ENCODE measurements at places on chromosomes 12 and 14. TPM values are rescaled to one million over a fixed set of nuclear protein-coding genes. Genes with fewer than 3 reads are reported as not detected.

DNA sequence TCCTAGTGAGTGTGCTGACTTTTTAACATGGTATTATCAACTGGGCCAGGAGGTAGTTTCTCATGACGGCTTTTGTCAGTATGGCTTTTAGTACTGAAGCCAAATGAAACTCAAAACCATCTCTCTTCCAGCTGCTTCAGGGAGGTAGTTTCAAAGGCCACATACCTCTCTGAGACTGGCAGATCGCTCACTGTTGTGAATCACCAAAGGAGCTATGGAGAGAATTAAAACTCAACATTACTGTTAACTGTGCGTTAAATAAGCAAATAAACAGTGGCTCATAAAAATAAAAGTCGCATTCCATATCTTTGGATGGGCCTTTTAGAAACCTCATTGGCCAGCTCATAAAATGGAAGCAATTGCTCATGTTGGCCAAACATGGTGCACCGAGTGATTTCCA, 141.1 kb downstream of the HMGA2 start:
- peaks cover 55% of the 10 kb centered on the region for H3K36me3 ChIP-seq
- peak; percentile 67 for DNase-seq
- no peak overlapping the region for H3K4me3 ChIP-seq
- H3K4me1 ChIP-seq, result peaks cover 38% of the 10 kb centered on the region

DNA sequence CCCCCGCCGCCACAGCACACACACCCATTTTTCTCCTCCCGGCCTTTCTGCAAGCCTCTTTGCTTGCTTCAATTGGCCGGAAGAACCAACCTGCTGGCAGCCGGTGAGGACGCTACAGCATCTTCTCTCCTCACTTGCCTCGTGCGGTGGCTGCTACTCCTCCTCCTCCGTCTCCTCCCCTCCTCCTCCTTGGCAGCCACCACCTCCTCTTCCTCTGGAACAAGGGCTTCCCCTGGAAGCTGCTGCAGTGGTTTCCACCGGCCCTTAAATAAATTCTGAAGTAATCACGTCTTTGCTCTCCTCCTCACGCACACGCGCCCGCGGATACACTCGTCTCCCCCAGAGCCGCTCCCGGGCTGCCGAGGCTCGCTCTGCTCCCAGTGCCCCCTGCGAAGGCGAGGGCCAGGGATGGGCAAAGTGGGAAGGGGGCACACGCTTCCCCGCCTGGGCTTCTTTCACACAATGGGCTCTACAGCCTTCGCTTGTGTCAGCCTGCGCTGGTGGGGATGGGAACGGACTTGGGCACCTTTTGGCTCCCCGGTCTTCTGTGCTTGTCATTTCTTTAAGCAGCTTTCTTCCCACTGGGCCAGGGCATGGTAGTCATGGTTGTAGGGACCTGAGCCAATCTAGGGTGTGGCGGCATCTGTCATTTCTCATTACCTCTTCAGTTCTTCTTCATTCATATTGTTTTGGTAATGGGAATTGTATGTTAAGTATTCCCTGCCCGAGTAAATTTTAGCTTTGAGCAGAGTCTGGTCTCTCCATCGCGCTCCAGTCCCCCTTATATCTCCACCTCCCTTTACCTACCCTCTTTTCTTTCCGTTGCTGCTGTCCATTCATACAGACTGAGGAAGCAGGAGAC, at the start of gene PPFIA2:
Gene PPFIA2, minus strand, starts transcription at position 161 of the 862 bp plus-strand sequence.
- no peaks in the 10 kb centered on the region for H3K4me1 ChIP-seq
- H3K4me3 ChIP-seq, result peak within 1 kb of the TSS; percentile 66
- peak; percentile 32 for DNase-seq
- no peaks in the 10 kb centered on the region for H3K36me3 ChIP-seq
- H3K27ac ChIP-seq, result no peak within 1 kb of the TSS

DNA sequence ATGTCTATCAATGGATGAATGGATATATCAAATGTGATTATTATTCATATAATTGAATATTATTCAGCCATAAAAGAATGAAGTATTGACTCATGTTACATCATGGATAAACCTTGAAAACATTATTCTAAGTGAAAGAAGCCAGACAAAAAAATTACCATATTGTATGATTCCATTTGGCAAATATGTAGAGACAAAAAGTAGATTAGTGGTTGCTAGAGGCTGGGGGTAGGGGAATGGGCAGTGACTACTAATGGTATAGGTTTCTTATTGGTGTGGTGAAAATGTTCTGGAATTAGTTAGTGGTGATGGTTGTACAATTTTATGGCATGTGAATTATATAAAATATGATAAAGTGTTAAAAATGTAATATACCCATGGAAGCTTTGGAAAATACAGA, 31.8 kb upstream of the GNS start:
- no peak overlapping the region for H3K4me3 ChIP-seq
- no peaks in the 10 kb centered on the region for H3K4me1 ChIP-seq
- DNase-seq, result no peak
- no peak overlapping the region for H3K27ac ChIP-seq

DNA sequence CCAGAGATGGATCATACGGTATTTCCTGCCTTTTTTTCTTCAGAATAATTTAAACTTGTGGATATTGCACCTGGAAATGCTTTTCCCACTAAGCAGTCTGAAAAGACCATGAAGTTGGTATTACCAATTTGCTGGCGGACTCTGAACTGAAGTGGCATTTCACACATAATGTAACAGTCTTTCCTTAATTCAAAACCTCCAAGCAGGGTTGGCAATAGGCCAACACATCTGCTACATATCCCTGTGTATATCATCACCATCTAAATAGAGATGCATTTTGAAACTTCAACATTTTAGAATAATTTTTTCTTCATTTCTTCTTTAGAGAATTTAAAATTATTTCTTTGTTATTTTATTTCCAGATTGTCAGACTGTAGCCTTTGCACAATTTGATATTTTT, 100.5 kb downstream of the TSPAN8 start:
- no peak overlapping the region for H3K4me3 ChIP-seq
- no peak for DNase-seq
- no peaks in the 10 kb centered on the region for H3K36me3 ChIP-seq
- H3K27me3 ChIP-seq, result no peaks in the 10 kb centered on the region
- H3K27ac ChIP-seq, result no peak overlapping the region

DNA sequence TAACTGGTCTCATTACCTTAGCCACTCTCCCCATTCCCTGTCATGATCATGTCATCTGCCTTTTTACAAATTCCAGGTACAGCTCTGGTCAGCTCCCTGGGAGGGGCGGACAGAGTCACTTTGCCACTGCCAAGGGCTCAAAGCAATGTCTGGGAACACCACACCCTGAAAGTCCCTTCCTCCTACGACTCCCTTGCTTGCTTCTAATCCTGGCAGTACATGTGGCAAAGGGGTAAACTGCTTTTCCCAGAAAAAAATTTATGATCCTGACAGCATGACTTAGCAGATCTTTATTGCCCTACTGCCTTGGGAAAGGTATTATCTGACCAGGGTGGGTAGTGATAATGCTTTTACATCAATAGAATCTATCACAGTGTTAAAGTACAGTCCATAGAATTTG, 376.0 kb upstream of the PDE3A start:
- no peak for DNase-seq
- no peaks in the 10 kb centered on the region for H3K36me3 ChIP-seq
- no peaks in the 10 kb centered on the region for H3K27me3 ChIP-seq

DNA sequence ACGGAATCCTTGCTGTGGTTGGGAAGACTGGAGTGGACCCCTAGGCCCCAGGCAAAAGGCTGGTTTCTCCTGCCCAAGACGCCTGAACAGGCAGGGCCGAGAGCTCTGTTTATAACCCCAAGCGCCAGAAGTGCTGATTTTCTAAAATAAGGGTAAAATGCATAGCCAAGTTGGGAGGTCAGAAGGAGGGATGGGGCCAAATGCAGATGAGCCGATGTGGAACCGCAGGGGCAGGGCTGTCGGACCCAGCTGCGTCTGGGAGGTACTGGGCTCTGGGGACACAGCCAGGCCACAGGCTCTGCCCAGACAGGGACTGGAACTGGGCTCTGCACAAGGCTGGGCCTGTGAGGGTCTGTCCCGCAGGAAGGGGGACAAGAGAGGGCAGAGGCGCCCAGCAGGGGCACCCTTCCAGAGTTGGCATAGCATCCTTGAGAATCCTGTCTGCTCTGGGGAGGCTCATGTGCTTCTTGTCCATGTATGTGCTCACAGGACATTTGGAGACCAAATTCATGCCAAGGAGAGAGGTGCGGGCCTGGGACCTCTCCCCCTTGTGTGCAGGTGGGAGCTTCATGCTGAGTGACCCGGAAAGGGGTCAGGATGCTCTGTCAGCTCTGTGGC, 49.1 kb downstream of the JAG2 start:
- no peaks in the 10 kb centered on the region for H3K36me3 ChIP-seq
- H3K4me1 ChIP-seq, result no peaks in the 10 kb centered on the region
- peaks cover 42% of the 10 kb centered on the region for H3K27me3 ChIP-seq
- H3K4me3 ChIP-seq, result no peak overlapping the region
- peak; percentile 30 for DNase-seq

GRCh38 chr12:78101946-78102635, 271.4 kb downstream of the NAV3 start:
- no peak overlapping the region for H3K27ac ChIP-seq
- H3K27me3 ChIP-seq, result no peaks in the 10 kb centered on the region
- H3K4me3 ChIP-seq, result no peak overlapping the region
- no peak for DNase-seq
- H3K36me3 ChIP-seq, result peaks cover 5% of the 10 kb centered on the region

GRCh38 chr12:121293603-121294002, 2.9 kb downstream of the CAMKK2 start:
- H3K27ac ChIP-seq, result no peak overlapping the region
- no peak for DNase-seq
- no peaks in the 10 kb centered on the region for H3K27me3 ChIP-seq
- H3K36me3 ChIP-seq, result no peaks in the 10 kb centered on the region
- no peak overlapping the region for H3K4me3 ChIP-seq

- no peaks in the 10 kb centered on the region for H3K36me3 ChIP-seq
- no peak overlapping the region for H3K27ac ChIP-seq
- no peak overlapping the region for H3K4me3 ChIP-seq
Observed at GRCh38 chr14:86665975-86666374, 1136.0 kb downstream of the FLRT2 start.

DNA sequence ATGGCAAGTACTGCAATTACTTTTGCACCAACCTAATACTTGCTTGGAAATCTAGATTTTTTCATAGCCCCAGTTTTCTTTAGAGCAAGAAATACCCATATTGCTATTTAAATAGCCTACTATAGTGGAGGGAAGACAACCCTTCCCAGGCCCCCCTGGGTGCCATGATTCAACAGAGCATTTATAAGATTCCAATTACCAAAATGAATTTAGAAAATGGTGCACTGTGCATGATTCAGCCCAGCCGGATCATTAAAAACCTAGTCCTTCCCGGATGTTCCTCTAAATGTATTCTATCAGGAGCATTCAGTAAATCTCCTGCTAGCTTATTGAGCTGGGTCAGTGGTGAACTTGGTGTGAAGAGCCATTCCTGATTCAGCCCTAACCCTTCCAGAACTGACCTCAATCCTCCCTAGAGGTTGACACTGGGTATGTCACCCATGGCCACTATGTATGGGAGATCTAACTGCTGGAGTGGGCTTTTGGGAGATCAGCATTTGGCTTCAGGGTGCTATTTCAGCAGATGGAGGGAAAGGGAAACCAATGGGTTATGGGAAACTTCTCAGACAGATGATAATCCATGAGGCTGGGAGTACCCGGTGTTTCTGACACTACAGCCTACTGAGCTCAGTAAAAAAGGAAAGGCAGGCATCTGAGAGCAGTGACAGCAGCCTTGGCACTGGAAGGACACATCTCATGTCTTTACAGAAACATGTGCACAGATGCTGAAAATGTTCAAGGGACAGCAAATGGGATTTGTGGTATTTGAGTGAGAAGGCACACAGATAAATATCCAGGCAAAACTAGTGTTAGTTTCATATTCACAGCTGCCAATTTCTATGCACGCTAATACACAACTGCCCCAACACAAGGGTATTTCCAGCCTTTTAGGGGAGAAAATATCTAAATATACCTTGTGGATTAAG, 258.9 kb downstream of the DPF3 start:
- peaks cover 34% of the 10 kb centered on the region for H3K4me1 ChIP-seq
- H3K27me3 ChIP-seq, result no peaks in the 10 kb centered on the region
- H3K36me3 ChIP-seq, result no peaks in the 10 kb centered on the region
- H3K4me3 ChIP-seq, result no peak overlapping the region
- DNase-seq, result no peak

GRCh38 chr12:91877022-91877421, 268.6 kb downstream of the BTG1 start:
- DNase-seq, result no peak
- H3K36me3 ChIP-seq, result no peaks in the 10 kb centered on the region
- no peak overlapping the region for H3K4me3 ChIP-seq
- no peak overlapping the region for H3K27ac ChIP-seq

- no peak for DNase-seq
- no peaks in the 10 kb centered on the region for H3K36me3 ChIP-seq
- H3K27me3 ChIP-seq, result no peaks in the 10 kb centered on the region
Observed at GRCh38 chr14:33689680-33690079, 261.2 kb downstream of the EGLN3 start.

DNA sequence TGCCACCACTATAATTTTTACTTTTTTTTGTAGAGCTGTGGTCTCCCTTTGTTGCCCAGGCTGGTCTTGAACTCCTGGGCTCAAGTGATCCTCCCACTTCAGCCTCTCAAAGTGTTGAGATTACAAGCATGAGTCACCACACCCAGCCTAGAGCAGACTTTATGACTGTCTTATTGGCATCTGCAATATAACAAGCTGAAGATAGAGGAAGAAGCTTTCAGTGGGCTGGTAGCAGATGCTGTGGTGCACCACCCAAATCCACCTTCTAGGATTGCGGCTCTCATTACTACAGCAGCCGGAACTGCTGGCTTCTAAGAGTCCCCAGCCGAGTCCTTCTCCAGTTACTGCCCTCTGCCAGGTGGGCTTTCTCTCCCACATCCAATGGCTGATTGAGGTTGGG, 7.6 kb upstream of the STK38L start:
- H3K27me3 ChIP-seq, result no peaks in the 10 kb centered on the region
- DNase-seq, result no peak
- H3K36me3 ChIP-seq, result no peaks in the 10 kb centered on the region
- H3K27ac ChIP-seq, result no peak overlapping the region
- H3K4me3 ChIP-seq, result no peak overlapping the region

The EP400 gene
- 14.5 TPM for total RNA-seq

The MANSC1 gene
- total RNA-seq, result 4.7 TPM

The NOS1 gene
- not detected for total RNA-seq

The PCNX4 gene
- total RNA-seq, result 86.3 TPM

The MYL6 gene
- 873 TPM for total RNA-seq

The TMEM120B gene
- 8.3 TPM for total RNA-seq

The UBE2N gene
- total RNA-seq, result 53.0 TPM

The GPR137C gene
- 0.59 TPM for total RNA-seq

The AKAP3 gene
- total RNA-seq, result 2.2 TPM
